Esophagus squamous epithelium (tissue), 5 donors: ENCODE measurements at places on chromosomes 11 and 22.

GRCh38 chr11:33643167-33643824 is 57.3 kb downstream of the C11orf91 start:
- DNase-seq, result no peak

DNA sequence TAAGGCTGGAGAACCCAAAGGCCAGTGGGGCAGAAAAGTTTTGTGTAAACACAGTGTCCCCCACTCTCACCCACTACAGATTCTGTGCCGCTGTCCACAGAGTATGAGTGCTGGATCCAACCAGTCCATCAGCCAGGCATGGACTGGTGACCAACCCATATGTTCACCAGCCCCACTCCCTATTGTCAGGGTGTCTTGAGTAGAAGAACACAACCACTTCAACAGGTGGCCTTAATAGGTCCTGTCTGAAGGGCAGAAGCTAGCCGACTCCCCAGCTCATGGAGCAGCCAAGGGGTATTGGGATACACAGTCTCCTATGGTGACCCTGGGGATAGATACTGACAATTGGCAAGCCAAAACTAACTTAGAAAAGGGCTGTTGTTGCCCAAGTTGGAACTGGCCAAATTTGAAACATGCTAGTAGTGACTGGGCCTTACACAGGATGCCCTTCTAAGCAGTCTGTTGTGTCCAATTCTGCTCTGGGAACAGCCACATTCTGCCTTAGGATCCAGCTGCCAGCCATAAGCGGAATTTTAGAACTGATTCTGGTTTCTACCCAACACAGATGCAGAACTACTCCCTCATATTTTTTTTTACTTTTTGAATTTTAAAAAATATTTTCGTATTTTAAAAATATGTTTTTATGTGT is 19.8 kb upstream of the PGM2L1 start:
- DNase-seq, result no peak

DNA sequence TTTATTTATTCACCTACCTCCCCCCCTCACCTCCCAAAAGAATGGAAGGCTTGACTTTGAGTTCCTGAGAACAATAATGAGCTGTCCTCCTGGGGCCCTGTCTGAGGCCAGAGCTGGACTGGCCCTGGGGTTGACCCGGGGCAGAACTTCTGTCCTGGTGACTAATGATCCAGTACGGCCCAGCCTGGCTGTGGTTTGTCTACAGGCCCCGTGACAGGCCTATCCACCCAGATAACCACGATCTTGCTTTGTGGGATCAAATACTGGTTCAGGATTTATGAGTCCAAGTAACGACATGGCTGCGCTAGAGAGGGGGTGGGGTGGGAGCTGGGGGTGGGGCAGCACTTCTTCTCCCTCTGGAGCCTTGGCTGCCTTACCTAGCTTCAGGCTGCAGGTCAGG is 81.5 kb downstream of the WT1 start:
- no peak for DNase-seq

DNA sequence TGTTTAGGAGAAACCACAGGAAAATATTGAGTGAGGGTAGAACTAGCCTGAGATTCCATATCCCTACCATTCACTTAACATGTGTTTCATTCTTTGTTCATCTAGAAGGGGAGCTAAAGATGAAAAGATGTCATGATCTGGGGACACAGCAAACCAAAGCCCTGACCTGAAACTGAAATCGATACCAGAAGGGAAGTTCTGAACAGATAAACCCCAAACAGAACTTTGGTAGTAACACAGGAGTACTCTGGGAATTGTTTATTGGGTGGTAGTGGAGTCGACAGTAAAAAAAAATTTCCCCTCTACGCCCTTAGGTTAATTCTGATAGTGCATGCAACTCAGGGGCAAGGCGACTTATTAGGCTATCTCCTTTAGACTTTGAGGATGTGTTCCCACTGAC is 27.2 kb downstream of the OR2AT4 start:
- no peak for DNase-seq

DNA sequence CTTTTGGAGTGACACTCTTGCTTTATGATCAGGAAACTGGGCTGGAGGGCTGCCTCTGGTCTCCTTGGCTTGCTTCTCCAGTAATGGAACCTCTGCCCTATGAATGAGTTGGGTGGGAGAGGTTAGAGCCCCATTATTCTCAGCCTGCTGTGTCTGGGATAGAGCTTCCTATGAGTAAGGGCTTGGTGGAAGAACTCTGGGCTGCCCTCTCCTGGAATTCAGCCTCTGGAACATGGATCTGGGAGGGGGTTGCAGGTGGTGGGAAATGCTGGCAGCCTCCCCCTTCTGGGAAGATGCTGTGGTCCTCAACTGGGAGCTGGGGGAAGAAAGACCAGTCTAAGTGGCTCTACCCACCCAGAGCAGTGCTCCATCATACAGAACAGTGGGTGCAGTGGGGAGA is 81.8 kb upstream of the SYN3 start:
- no peak for DNase-seq

- DNase-seq, result no peak
These were observed 50.0 kb upstream of the CCDC89 start for GRCh38 chr11:85735876-85736460.

GRCh38 chr11:3622521-3622920 is 19.3 kb downstream of the ART5 start:
- DNase-seq, result no peak

DNA sequence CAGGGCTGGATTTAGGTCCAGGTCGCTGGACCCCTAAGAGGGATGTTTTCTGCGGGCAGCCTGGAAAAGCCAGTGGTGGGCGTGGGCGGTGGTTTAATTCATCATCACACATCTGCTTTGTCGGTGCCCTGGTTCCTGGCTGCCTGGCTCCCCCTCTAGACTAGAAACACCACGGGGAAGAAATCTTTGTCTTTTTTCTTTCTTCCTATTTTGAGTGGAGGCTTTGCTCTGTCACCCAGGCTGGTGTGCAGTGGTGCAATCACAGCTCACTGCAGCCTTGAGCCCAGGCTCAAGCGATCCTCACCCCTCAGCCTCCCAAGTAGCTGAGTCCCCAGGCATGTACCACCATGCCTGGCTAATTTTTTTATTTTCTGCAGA is 86.6 kb upstream of the LINC01488 start:
- no peak for DNase-seq

GRCh38 chr22:41471568-41471967 is 2.7 kb downstream of the ACO2 start:
- DNase-seq, result no peak

- no peak for DNase-seq
These were observed 149.4 kb upstream of the SNX19 start for GRCh38 chr11:131065435-131066413.

- DNase-seq, result no peak
These were observed 146.5 kb downstream of the ELP4 start for GRCh38 chr11:31656051-31656450.

GRCh38 chr22:38879108-38879729 is 7.2 kb upstream of the CBX6 start:
- DNase-seq, result no peak

DNA sequence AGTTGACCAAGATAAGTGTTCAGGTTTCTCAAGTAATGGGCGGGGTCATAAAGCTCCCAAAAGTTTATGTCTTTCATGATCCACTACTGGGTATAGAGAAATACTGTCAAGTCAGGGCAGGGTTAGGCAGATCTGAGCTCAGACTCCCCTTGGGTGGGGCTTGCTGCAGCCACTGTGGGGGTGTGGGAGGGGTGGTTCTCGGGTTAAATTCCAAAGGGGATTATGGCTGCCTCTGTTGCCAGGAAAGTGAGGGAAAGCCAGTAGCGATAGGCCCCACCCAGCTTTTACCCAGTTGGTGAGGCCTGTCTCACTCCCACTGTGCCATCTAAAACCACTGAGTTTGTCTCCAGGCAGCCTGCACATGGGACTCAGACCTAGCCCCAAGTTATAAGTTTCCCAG is 37.8 kb downstream of the DLG2 start:
- DNase-seq, result no peak

DNA sequence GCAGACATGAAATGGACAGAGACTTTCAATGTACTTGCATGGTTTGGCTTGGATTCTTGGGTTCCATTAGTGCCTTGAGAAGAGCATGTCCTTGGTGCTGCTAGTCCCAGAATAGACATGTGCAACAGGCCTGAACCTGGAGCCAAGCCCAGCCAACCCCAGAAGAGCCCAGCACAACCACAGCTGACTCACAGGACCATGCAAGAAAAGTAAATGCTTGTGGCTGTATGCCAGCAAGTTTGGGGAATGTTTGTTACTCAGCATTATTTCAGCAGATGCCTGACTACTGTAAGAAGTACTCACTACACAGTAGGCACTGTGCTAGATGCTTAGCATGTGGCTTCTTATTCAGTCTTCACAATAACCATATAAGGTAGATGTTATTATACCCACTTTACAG is 39.2 kb upstream of the HMGXB4 start:
- DNase-seq, result no peak

DNA sequence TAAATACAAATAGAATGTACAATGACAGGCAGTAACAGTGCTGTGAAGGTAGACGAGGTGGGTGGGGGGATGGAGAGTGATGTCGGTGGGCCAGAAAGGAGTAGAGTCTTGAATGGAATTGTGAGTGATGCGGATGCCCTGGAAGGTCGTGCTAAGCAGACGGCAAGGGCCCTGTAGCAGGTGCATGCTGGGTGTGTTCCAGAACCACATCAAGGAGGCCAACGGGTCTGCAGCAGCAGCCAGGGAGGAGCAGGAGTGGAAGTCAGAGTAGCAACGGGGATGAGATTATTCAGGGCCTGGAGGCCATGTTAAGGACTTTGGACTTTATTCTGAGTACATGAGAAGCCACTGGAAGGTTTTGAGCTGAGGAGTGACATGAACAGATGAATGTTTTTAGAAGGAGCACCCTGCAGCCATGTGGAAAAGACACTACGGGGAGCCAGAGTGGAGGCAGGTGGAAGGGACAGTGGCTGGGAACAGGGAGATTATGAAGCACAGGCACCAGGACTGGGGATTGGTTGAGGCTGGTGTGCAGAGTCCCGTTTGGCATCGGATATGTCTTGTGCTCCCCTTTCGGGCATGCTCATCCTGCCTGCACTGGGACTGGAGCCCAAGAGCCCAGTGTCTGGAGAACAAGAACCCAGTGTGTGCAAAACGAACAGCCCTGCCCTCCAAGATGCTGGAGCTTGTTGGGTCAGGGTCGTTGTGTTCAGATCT is 74.1 kb downstream of the COMMD9 start:
- no peak for DNase-seq

- DNase-seq, result no peak
These were observed 45.5 kb downstream of the CACNA1I start for GRCh38 chr22:39616051-39616450.

GRCh38 chr11:100999756-101000155 is 129.9 kb downstream of the PGR start:
- no peak for DNase-seq

DNA sequence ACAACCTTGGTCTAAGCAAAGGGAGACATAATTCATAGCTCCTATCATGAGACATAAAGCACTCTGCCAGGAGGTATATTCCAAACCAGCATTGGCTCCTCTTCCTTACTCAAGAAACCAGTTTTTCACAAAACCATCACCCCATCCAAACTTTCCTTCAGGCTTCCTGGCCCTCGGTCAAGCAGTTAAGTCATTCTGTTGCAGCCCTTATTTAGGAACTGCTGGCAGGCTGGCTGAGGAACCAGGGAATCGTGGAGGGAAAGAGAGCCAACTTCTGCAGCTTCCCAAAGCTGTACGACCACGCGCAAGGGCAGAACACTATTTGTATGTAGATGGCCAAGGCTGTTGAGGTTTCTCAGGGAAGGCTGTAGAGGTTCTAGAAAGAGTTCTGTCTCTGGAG is 680 bp downstream of the IFT46 start:
- DNase-seq, result no peak

DNA sequence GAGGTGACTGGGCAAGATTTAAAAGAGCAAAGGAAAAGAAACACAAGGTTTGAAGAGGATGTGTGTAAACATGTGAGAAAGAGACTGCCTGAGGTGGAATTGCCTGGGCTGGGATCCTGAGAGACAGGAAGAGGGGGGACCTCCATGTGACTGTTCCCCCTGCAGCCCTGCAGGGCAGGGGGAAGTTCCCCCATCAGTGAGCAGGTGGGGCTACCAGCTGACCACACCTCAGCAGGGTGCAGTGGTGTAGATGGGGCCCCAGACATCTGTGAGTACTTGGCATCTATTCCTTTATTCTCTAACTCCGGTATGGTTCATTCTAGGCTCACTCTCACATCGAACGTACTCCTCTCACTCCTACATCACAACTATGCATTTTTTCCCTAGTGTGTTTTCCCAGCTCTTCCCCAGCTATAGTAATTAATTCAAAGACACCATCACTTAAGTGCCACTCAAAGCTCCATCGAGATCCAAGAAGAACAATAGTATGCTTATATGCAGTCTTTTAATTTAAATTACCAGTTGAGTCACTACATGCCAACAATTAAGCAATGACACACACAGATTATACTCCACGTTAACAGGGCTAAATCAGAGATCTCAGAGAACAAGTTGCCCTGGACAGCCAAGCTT is 42.7 kb downstream of the LGR4 start:
- no peak for DNase-seq

GRCh38 chr22:28111501-28112189 is 192.6 kb upstream of the PITPNB start:
- DNase-seq, result no peak

DNA sequence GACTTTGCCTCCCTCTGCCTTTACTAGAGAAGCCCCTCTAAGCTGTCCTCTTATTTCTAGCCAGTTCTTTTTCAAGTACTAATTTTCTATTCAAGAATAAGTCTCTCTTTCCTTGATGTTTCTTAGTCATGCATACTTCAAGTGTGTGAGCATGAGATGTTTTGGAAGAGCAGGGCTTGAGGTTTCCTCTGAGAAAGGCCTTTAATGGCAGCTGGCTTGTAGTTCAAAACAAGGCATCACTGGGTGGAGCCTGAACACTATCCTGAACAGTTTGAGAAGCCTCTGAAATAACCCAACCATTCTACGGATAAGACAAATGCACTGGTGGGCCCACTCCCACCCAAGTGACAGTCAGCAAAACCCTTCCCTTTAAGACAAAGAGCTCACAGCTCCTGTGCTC is 37.6 kb downstream of the CLDN25 start:
- no peak for DNase-seq

GRCh38 chr11:123585206-123585605 is 69.2 kb downstream of the SCN3B start:
- DNase-seq, result no peak

GRCh38 chr11:102891736-102892135 is 17.0 kb upstream of the MMP12 start:
- DNase-seq, result no peak

GRCh38 chr11:134727204-134727603 is 315.2 kb upstream of the B3GAT1 start:
- no peak for DNase-seq

- DNase-seq, result no peak
These were observed 129.8 kb upstream of the SERPIND1 start for GRCh38 chr22:20644071-20644642.
